ENCODE measurements at places on chromosomes 2 and 18.

GRCh38 chr18:77091366-77091765, 41.2 kb downstream of the MBP start:
- DNase-seq = no peak

DNA sequence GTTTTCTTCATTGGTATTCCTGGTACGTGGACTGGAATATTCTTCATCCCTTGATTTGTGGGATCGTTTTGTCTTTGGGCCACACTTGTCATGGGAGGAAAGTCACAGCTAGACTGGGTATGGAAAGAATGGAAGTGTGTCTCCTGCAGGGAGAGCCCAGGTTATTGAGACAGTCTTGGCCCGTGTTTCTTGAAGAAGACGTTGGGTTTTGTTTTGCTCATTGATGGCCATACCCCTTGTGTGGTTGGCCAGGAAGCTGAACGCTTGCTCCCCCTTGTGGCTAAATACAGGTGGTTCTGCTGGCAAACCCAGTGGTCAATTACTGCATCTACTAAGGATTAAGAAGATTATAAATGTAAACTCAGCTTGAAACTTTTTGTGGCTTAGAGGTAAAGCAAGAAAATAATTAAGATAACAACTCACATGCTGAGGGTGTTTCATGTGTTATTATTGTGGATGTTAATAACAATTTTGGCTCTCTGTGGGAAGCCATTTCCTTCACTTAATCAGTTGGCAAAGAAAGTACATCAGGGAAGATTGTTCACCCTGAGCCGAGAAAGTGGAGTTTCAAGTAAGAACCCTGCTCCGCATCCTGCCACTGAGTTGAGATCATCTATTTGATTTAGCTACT, 91.8 kb downstream of the NEDD4L start:
- peak; percentile 79 for DNase-seq

DNA sequence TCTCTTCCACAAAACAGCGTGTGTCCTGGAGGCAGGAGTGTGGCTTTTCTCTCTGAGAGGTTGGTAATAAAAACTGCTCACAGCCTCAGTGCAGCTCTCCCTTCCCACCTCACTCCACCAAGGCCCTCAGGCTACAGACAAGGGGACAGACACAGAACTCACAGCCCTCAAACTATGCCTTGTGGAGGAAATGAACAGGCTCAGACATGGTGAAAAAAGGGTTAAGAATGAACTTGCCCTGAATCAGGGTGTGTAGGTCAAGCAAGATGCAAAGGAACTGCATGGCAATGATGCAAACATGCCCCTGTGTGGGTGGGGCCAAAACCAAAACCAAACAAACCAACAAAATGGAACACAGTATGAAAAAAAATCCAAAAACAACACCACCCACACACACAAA, 125.8 kb downstream of the GALNT14 start:
- DNase-seq = no peak

DNA sequence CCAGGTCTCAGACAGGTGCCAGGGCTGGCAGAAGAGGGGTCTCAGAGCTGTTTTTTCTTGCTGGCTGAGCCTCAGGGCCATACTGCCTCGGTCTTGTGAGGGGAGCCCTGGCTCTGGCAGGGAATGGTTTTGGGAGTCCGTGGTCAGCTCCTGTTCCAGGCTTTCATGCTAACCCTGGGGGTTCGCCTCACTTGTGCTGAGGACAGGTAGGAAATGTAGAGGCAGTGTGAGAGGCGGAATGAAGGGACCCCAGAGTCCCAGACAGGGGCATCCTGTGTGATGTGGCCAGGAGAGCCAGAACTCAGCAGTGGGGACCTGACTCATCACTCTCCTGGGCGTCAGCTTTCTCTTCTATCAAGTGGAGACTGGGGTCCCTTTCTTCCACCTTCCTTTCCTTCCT, 5.7 kb upstream of the CELF4 start:
- DNase-seq = no peak

GRCh38 chr18:6878556-6879297, 149.2 kb downstream of the ARHGAP28 start:
- DNase-seq = no peak

- no peak for DNase-seq
Measured at GRCh38 chr2:164910101-164910899, 45.0 kb downstream of the SLC38A11 start.

GRCh38 chr18:5288517-5288935, 7.0 kb downstream of the ZBTB14 start:
- no peak for DNase-seq

- DNase-seq = no peak
Measured at GRCh38 chr2:97908208-97908676, 87.5 kb downstream of the TMEM131 start.

- no peak for DNase-seq
Measured at GRCh38 chr2:40213619-40214018, 238.3 kb downstream of the SLC8A1 start.

DNA sequence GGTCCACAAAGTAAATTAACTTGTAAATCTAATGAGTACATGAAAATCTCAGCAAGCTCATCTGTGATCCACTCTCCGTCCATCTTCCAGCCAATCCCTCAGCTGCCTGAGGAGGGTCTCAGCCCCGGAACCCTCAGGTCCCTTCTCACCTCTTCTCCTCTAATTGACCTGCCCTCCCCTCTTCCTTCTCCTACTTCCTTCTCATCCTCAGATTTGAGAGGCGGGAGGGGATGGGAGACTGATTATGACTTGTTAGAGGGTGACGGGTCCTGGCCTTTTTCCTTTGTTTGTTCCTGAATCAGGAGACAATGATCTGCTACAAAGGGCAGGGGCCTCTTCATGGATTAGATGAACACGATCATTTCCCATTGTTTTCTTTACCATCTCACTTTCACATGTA, 80.1 kb downstream of the CYBRD1 start:
- DNase-seq = no peak

DNA sequence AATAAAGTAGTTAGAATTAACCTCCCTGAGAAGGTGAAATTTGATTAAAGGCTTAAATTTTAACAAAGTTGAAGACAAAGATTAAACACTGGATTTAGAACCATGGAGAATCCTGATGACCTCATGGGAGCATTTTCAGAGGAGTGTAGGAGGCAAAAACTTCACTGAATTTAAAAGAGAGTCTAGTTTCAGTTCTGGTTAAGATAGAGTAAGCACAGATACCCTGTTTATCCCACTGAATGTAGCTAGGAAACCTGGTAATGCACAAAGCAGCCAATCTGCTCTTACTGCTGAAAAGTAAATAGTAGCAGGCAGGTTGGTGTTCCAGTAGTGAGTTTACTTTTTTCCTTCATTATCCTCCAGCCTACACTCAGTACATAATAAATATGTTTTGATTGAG, 654.9 kb upstream of the SYT4 start:
- no peak for DNase-seq

DNA sequence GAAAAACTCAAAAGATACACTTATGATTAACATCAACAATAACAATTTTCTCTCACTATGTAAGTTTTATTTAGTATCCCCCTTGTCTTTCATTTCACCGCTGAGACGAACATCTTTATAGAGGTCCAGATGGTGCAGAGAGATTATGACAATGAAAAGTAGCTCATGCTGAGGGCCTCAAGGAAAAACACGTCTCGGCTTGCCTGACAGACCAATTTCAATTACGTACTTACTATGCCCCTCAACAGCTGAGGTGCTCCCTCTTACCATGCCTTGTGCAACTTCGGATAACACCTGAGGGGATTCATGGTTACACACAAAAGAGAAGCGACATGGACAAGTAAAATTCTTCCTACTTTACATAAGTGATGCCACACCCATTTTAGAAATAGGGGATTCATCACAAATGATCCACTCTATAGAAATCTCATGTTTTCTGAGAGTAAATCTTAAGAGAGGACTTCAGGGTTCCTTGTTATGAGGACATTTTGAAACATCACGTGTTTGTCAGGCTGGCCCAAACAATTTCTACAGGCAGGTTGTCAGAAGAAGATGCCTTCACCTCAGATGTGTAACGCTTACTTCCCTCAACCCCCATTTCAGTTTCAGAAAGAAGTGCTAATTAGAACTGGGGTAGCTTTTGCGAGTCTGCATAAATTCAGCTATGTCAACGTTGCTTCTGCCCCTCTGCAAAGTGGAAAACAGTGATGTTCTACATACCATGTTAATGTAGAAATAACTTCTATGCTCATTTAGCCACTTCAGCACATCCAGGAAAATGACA, 191.4 kb downstream of the NRXN1 start:
- no peak for DNase-seq

DNA sequence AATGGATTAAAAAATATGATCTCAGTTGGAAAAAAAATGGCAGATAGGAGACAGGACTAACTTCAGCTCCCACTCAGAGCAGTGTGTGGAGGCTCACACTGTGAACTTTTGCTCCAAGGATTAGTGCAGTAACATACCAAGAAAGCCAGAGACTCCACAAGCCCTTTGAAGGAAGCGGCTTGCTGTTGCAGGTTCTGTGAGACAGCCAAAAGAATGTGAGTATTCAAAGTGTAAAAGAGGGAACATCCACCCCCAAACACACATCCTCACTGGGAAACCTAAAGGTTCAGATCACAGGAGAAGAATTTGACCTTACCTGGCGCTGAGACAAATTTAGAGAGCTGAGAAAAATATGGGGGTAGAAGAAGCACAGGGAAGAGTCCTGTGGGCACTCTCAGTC, 77.5 kb downstream of the FAM171B start:
- no peak for DNase-seq

- DNase-seq = no peak
Measured at GRCh38 chr2:152867397-152867796, 149.0 kb downstream of the ARL6IP6 start.

DNA sequence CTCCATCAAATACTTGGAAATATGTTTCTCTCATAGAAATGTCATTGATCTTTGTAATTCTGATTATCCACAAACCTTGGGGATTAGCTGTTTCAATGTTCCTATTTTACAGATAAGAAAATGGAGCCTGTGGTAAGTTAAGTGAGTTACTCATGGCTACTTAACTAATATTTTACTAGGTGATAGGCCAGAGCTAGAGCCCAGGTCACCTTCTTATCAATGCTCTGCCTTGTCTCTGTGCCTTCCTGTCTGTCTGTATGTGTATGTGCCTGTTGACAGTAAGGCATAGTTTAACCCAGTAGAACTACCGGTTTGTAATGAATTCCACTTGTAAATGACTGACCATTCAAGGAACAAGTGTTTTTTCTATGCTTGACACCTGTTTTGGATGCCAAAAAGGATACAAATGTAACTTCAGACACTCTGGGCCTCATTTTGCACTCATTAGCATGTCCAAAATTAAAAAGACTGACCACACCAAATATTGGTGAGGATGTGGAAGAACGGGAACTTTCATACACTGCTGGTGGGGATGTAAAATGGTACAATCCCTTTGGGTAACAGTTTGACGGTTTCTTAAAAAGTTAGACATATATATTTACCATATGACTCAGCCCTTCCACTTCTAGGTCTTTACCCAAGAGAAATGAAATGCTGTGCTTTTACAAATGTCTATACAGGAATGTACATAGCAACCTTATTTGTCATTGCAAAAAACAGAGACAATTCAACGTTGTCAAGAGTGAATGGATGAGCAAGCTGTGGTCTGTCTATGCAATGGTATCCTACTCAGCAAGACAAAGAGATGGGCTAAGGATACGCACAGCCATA, 19.6 kb upstream of the IL1A start:
- DNase-seq = peak; percentile 40

- DNase-seq = peak; percentile 34
Measured at GRCh38 chr18:58671632-58672564, 633 bp downstream of the MALT1 start.

All from AG08395 (cell line).